ENCODE measurements at places on chromosomes 16 and 17. TPM values are rescaled to one million over a fixed set of nuclear protein-coding genes. Genes with fewer than 3 reads are reported as not detected.
A peak's percentile ranks its signal among the peaks of the same experiment; 100 is the strongest.

GRCh38 chr17:18949566-18949965 lies 2.4 kb upstream of the SLC5A10 start:
- DNase-seq = no peak

- DNase-seq = no peak
Measured at GRCh38 chr16:12899529-12900143, 1.8 kb upstream of the SHISA9 start.

GRCh38 chr17:2704890-2705248 lies 6.7 kb downstream of the CLUH start:
- DNase-seq = no peak

CDRT15 gene
- not detected for total RNA-seq

CX3CL1 gene
- total RNA-seq = 18.4 TPM

PPL gene
- 52.2 TPM for total RNA-seq

DNA sequence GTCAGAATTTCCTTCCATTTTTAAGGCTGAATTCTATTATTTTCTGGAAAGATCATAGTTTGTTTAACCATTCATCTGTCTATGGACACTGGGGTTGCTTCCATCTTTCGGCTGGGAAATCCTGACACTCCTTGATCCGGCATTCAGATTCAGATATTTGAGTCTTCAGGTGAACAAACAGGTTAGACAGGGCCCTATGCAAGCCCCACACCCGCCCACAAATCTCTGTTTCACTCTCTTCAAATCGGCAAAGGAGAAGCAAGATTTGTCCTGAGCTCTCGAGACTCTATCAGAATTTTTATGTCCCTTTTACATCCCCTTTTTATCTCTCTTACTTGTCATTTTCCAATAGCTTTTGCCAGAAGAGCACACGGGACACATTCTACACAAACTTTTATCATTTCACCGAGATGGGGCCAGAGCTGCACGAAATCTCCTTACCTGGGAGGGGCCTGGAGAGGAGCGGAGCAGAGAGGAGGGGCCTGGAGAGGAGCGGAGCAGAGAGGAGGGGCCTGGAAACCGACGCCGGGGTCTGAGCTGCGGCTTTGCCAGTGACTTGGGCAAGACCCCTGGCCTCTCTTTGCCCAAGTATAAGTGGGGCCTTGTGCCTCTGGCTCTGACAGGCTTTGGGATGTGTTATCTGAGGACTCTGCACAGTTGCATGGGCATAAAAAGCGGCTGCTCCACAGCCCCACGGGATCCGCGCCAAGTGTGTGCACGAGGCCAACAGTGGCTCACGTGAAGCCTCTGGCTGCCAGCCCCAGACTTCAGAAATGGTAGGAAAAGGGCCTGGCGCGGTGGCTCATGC lies 54.3 kb upstream of the RBFOX3 start:
- peak; percentile 17 for DNase-seq

- DNase-seq = no peak
Measured at GRCh38 chr17:15650741-15651582, 31.5 kb upstream of the FBXW10B start.

TPPP3 gene
- 13.6 TPM for total RNA-seq

DNA sequence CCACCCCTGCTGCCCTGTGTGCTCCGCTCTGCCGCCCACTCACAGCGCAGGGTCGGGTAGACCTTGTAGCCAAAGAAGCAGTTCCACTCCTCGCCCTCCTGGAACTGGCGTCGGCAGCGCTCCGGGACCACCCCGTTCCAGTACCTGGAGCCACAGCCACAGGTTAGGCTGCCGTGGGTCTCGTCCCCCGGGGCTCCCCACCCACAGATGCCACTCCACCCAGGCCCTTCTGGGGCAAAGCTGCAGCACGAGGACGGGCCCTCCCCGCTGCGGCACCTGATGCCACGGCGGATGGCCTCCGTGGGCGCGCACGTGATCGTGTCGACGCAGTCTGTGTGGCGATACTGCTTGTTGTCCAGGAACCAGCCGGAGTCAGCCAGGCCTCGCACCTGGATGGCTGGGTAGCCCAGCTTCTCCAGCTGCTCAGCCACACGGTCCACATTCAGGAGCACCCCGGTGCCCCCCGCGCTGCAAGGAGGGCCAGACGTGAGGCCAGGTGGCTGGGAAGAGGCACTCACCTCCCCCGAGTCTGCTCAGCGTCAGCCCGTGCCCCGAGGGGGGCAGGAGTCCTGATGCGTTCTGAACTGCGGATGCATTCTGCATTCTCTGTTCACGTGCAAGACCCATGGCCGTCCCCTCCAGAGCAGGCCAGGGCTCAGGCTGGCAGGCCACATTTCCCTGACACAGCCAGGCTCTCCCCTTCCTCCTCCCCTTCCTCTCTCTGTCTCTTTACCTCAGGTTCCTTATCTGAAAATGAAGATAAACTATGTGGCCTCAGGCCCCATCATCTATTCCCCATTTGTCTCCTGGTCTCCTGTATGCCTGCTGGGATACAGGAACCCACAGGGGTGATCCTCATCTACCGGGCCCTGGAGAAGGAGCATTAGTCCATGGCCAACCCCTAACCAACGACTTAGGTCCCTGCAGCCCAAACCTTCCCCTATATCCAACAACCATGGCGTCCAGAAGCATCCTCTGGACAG lies 4.1 kb downstream of the NOTUM start:
- DNase-seq = no peak

DNA sequence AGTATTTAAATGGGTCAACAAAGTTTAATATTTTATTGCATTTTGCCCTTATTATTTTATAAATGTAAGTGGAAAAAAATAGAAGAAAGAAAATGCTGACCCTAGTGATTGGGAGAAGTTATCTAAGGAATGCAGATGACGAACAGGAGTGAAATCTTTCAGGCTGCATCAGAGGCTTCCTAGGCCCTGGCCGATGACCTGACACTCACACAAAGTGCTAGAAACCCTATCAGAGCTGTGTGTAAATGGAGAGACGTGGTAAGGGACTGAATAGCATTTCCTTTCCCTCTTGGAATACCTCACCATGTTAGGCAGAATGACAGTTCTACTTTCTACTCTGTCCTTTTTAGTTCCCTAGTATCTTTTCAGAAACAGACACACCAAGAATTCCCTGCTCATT lies 44.9 kb upstream of the CNEP1R1 start:
- no peak for DNase-seq

DNA sequence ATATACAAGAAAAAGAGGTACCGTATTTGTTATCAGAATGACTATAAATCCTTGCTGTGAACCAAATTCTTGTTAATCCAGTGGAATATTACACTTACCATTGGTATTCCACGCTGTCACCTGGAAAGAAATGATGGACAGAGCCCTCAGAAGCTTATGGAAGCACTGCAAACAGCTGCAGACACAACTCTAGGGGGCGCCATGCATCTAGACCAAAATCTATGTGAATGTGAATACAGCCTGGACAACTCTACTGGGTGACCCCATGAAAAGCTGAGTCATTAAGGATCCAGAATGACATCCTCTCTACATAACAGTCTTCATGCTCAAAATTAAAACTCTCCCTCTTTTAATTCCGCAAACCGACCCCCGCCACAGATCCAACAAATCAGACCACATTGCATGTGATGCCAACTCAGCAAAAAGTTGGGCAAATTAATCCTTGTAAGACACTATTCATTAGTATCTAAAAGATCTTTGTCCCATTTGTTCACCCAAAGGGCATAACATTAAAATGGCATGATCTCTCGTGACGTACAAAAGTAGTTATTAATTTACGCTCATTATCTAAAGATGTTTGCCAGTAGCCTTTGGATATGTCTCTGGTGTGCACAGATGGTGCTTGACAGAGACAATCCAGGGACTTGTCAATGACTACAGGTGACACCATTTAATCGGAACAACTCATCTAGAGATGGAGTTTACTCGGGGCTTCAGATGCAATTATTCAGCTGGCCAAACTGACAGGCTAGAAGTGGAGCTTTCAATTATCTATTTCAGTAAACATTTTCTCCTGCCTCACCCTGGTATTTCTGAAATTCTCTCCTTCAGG lies 552.7 kb upstream of the PSMD7 start:
- DNase-seq = no peak

All from tibial nerve (tissue), 4 donors.